ENCODE measurements at places on chromosomes 7 and 10. TPM values are rescaled to one million over a fixed set of nuclear protein-coding genes. Genes with fewer than 3 reads are reported as not detected.

The SFTPA1 gene
- not detected for total RNA-seq

The PRLHR gene
- total RNA-seq = not detected

The CPA2 gene
- total RNA-seq = under 0.01 TPM

The PON1 gene
- not detected for total RNA-seq

The PIK3AP1 gene
- 0.17 TPM for total RNA-seq

The CFAP70 gene
- total RNA-seq = 1.3 TPM

The ARMC3 gene
- total RNA-seq = not detected

The ACSM6 gene
- total RNA-seq = not detected

The BEND7 gene
- total RNA-seq = 10.6 TPM

Measured in fibroblast of lung (primary cell).